A549 treated with CpdA at 1 μM for 4 hours (cell line): ENCODE measurements at places on chromosomes 5 and 9. TPM values are rescaled to one million over a fixed set of nuclear protein-coding genes. Genes with fewer than 3 reads are reported as not detected.

The CDH10 gene
- total RNA-seq = 0.22 to 0.32 TPM (median 0.30 TPM) in 5 replicates

The WWC1 gene
- total RNA-seq = 83.3 to 97.5 TPM (median 86.9 TPM) in 5 replicates

The ECM2 gene
- total RNA-seq = 0.10 to 0.22 TPM (median 0.12 TPM) in 5 replicates

The PCDHA12 gene
- 2.5 to 2.9 TPM (median 2.5 TPM) in 5 replicates for total RNA-seq

The EPB41L4A gene
- 1.3 to 2.1 TPM (median 1.5 TPM) in 5 replicates for total RNA-seq

The OR13C3 gene
- total RNA-seq = not detected in 5 replicates

The PPP2R2B gene
- total RNA-seq = 0.13 to 0.24 TPM (median 0.14 TPM) in 4 of 5 replicates, not detected in the other

The PKD2L2 gene
- total RNA-seq = 0.03 to 0.26 TPM (median 0.05 TPM) in 3 of 5 replicates, not detected in the others

The INSL4 gene
- 15.5 to 17.9 TPM (median 16.0 TPM) in 5 replicates for total RNA-seq

The CCDC152 gene
- total RNA-seq = not detected in 5 replicates

The FAM200C gene
- 2.0 to 2.6 TPM (median 2.1 TPM) in 5 replicates for total RNA-seq

The UTP15 gene
- total RNA-seq = 19.0 to 25.0 TPM (median 19.3 TPM) in 5 replicates

The C5orf58 gene
- not detected in 5 replicates for total RNA-seq

The KLF4 gene
- 12.2 to 19.3 TPM (median 13.4 TPM) in 5 replicates for total RNA-seq

The SHB gene
- total RNA-seq = 37.3 to 64.5 TPM (median 57.0 TPM) in 5 replicates

The SLC23A1 gene
- 0.70 to 1.6 TPM (median 1.3 TPM) in 5 replicates for total RNA-seq

The MAPK9 gene
- total RNA-seq = 29.0 to 41.6 TPM (median 38.3 TPM) in 5 replicates

The SH2D3C gene
- total RNA-seq = 0.03 to 0.16 TPM (median 0.13 TPM) in 4 of 5 replicates, not detected in the other

The TSLP gene
- total RNA-seq = not detected in 5 replicates

The SDHA gene
- total RNA-seq = 96.6 to 124 TPM (median 116 TPM) in 5 replicates

The PCDHB8 gene
- total RNA-seq = 0.24 to 0.42 TPM (median 0.37 TPM) in 5 replicates

The AQP7 gene
- 0.19 to 0.49 TPM (median 0.24 TPM) in 5 replicates for total RNA-seq

The IL3 gene
- not detected in 5 replicates for total RNA-seq

The LVRN gene
- total RNA-seq = 0.05 to 0.17 TPM (median 0.17 TPM) in 3 of 5 replicates, not detected in the others

The CCDC69 gene
- 1.5 to 2.1 TPM (median 1.6 TPM) in 5 replicates for total RNA-seq

The NUTM2F gene
- total RNA-seq = not detected in 5 replicates

The PHF24 gene
- total RNA-seq = 0.06 to 0.26 TPM (median 0.16 TPM) in 5 replicates

The SEMA6A gene
- 0.07 to 0.21 TPM (median 0.13 TPM) in 5 replicates for total RNA-seq

The MAMDC2 gene
- total RNA-seq = 0.17 to 0.38 TPM (median 0.25 TPM) in 5 replicates

The FOXD4L3 gene
- total RNA-seq = 0.06 to 0.24 TPM (median 0.14 TPM) in 3 of 5 replicates, not detected in the others

The PCDHGA5 gene
- total RNA-seq = 0.11 to 0.17 TPM (median 0.15 TPM) in 5 replicates

The BAAT gene
- total RNA-seq = 0.47 to 0.79 TPM (median 0.58 TPM) in 5 replicates

The TMEM215 gene
- total RNA-seq = not detected in 5 replicates

The SPTLC1 gene
- total RNA-seq = 58.4 to 76.2 TPM (median 63.7 TPM) in 5 replicates

The ZNF883 gene
- total RNA-seq = 0.74 to 1.3 TPM (median 0.85 TPM) in 5 replicates
